ENCODE measurements at places on chromosomes 16 and 17. TPM values are rescaled to one million over a fixed set of nuclear protein-coding genes. Genes with fewer than 3 reads are reported as not detected.

FBXL16 gene
- 11.9 TPM for total RNA-seq

MT3 gene
- 0.79 TPM for total RNA-seq

GNG13 gene
- total RNA-seq = not detected

CD300LF gene
- total RNA-seq = not detected

DYNLRB2 gene
- total RNA-seq = not detected

MT1E gene
- total RNA-seq = 0.17 TPM

SLC12A3 gene
- not detected for total RNA-seq

GAS2L2 gene
- total RNA-seq = 0.07 TPM

SMIM22 gene
- total RNA-seq = not detected

SKAP1 gene
- not detected for total RNA-seq

MYH1 gene
- total RNA-seq = not detected

OR2C1 gene
- total RNA-seq = not detected

CDRT15L2 gene
- not detected for total RNA-seq

SP6 gene
- total RNA-seq = 5.9 TPM

USP22 gene
- 129 TPM for total RNA-seq

KNOP1 gene
- 42.2 TPM for total RNA-seq

ACSF2 gene
- 15.8 TPM for total RNA-seq

MT1M gene
- total RNA-seq = 0.32 TPM

GP1BA gene
- not detected for total RNA-seq

GAS7 gene
- 0.23 TPM for total RNA-seq

PAFAH1B1 gene
- 192 TPM for total RNA-seq

MAPT gene
- total RNA-seq = 1.5 TPM

PRR15L gene
- 3.1 TPM for total RNA-seq

GJD3 gene
- 1.4 TPM for total RNA-seq

TMEM94 gene
- total RNA-seq = 41.9 TPM

LCAT gene
- total RNA-seq = 8.2 TPM

PRKAR1A gene
- 164 TPM for total RNA-seq

CYBC1 gene
- 53.5 TPM for total RNA-seq

CTRB2 gene
- not detected for total RNA-seq

MT1X gene
- total RNA-seq = 624 TPM

TMEM238L gene
- total RNA-seq = not detected

DNAH2 gene
- 0.03 TPM for total RNA-seq

PRSS21 gene
- total RNA-seq = not detected

PRSS36 gene
- total RNA-seq = 1.1 TPM

KCTD5 gene
- 43.5 TPM for total RNA-seq

SEC14L5 gene
- total RNA-seq = not detected

TBC1D3I gene
- total RNA-seq = 0.10 TPM

TOP2A gene
- 183 TPM for total RNA-seq

HSBP1 gene
- 203 TPM for total RNA-seq

CDH11 gene
- total RNA-seq = 0.43 TPM

SNX11 gene
- total RNA-seq = 28.8 TPM

CFAP119 gene
- 8.2 TPM for total RNA-seq

FAM234A gene
- 45.1 TPM for total RNA-seq

ODAD4 gene
- 1.7 TPM for total RNA-seq

KRTAP4-5 gene
- total RNA-seq = not detected

CRYBA1 gene
- not detected for total RNA-seq

ABCC11 gene
- total RNA-seq = 0.17 TPM

MT1H gene
- not detected for total RNA-seq

CCT6B gene
- total RNA-seq = 1.5 TPM

TBC1D3B gene
- total RNA-seq = 2.5 TPM

CYLD gene
- total RNA-seq = 10.7 TPM

LGALS9 gene
- 0.85 TPM for total RNA-seq
